GM23338 (cell line): ENCODE measurements at places on chromosomes 7 and 10.
A peak's percentile ranks its signal among the peaks of the same experiment; 100 is the strongest.

DNA sequence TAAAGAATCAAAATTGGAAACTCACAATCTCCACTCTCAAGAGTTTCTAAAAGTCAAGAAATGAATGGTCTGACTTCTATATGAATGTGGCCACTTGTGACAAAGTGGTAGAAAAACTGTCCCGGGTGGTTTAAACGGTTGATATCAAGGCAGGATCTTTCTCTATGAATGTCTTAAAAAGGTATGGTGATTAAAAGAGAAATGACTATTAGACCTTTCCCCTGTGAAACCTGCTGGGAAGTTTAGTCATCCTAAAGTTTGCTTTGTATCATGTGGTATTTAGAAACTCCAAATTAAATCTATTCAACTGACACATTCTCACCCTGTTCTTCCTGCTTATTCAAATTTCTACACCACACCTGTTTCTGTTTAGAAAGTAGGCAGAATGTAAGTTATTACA lies 492.5 kb downstream of the XPNPEP1 start:
- DNase-seq, result no peak

- no peak for DNase-seq
Measured at GRCh38 chr7:12756821-12757220, 69.4 kb downstream of the ARL4A start.

- DNase-seq, result peak; percentile 34
Measured at GRCh38 chr7:3280946-3281656, 20.0 kb upstream of the SDK1 start.

- DNase-seq, result no peak
Measured at GRCh38 chr10:6348096-6348874, 145.6 kb downstream of the PFKFB3 start.

DNA sequence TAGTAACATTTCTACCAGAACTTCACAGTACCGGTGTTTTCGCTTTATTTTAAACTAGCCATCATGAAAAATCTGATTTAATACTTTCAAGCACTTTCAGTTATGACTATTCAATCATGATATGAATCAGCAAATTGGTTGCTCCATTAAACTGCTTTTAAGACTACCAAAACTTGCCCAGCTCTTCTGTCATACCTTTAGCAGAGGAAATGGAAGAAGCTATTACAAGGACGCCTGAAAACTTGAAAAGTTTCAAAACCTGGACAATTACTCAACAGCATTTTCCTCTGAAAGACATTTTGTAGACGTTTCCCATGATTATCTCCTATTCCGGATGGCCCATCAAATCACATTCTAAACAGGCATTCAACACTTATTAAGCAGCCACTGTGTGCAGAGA lies 2.0 kb downstream of the JAZF1 start:
- DNase-seq, result no peak

DNA sequence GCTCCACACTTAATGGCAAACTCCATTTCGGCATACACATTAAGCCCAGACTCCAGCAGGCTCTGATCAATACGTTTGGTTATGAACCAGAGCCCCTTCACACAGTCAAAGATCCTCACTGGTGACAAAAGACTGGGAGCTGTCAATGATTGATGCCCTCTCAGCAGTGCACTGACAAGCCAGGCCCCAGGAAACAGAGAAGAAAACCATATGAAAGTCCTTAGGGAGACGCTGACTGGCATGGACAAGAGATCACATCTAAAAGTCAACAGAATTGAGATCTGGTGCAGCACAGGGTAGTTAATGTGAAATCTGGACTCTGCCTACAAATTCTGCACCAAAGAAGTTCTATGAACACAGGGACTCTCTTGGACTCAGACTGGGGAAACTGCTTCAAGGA lies 600.9 kb upstream of the NRP1 start:
- no peak for DNase-seq

GRCh38 chr10:31602541-31603234 lies 283.7 kb downstream of the ZEB1 start:
- peak; percentile 78 for DNase-seq

- DNase-seq, result no peak
Measured at GRCh38 chr10:48684463-48684791, 246 bp upstream of the WDFY4 start.

GRCh38 chr10:123101872-123102271 lies 33.9 kb upstream of the HMX3 start:
- no peak for DNase-seq

- DNase-seq, result no peak
Measured at GRCh38 chr7:134739362-134739761, 40.1 kb upstream of the CALD1 start.

- no peak for DNase-seq
Measured at GRCh38 chr10:26310361-26310760, 93.8 kb downstream of the GAD2 start.

- DNase-seq, result no peak
Measured at GRCh38 chr7:151686826-151687225, 167.1 kb upstream of the RHEB start.

- DNase-seq, result no peak
Measured at GRCh38 chr10:61028861-61029361, 84.9 kb upstream of the RHOBTB1 start.
